ENCODE measurements at places on chromosomes 1 and 21.
A peak's percentile ranks its signal among the peaks of the same experiment; 100 is the strongest.

- DNase-seq, result no peak
These were observed 52.1 kb downstream of the SYDE2 start for GRCh38 chr1:85148524-85149250.

DNA sequence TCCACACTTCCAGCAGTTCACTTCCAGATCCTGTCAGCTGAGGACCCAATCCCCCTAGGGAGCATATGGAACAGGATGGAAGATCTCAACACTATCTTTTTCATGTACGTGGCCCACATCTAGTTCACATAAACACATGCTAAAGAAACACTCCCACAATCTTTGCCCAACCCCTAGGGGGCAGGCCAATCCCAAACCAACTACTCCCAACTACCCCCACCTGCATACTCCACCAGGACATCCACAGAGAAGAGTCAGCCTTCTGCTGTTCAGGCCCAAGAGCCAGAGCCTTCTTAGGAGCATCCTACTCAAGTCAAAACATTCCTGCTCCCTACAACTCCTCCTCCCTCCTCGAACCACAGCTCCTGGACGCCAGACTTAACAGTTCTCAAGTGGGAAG, 5.6 kb upstream of the SLC5A9 start:
- DNase-seq, result no peak

DNA sequence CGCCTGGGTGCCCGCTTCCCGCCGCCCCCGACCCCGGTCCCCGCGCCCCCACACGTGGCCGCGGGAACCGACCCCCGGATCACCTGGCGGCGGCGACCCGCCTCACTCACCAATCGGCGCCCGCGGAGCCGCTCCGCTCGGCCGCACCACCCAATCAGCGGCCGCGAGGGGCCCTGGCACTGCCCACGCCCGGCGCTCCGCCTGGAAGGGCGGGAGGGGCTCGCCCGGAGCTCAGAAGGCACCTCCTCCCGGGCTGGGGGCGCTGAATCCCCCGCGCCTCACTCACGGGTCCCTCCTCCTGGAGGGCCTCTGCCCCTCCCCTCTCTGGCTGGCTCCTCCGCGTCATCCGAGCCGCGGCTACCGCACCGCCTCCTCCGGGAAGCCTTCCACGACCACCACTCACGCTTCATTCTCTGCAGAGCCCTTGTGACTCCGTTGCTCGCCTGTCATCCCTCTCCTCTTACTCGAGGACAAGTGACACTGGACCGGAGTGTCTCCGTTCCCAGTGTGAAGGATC, 374 bp downstream of the SH2D5 start:
- no peak for DNase-seq

GRCh38 chr1:10761503-10762152, 34.8 kb downstream of the CASZ1 start:
- DNase-seq, result no peak

DNA sequence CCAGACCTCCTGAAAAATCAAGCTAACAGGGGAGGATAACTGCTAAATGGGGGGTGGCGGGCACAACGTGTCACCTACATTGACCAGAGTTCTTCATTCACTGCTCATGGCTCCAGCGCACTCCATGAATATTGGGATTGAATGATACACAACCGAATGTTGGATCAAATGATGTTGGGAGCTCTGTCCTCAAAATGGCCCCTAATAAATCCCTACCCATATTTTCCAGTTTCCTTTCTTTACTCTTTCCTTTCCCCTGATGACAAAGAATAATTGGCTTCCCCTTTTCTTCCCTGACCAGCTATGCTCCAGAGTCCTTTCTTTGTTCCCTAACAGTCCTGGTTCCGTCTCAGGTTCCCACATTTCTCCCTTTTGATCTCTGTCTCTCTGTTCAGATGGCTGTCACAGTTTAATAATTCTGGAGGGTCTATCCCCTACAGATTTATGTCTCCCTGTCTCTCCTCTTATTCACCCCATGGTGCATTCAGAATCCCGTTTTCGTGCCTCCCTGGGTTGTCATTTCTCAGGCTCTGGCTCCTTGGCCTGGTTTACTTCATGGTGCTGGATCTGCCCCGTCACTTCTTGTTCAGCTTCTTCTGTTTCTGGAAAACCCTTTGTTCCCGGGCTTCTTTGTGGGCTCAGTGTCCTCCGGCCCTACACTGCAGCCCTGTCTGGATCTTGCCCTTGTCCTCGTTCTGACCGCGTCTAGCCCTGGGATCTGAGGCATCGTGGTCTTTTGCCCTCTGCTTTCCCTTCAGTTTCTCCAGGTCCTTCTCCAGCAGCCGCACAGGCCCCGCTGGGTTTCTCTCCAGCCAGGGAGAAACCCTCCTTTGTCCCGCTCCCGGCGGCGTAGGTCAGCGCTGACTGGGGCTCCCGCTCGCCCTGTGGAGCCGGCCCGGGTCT, 78.3 kb downstream of the NDUFS5 start:
- DNase-seq, result no peak

GRCh38 chr1:11735531-11735853, 444 bp upstream of the AGTRAP start:
- no peak for DNase-seq

DNA sequence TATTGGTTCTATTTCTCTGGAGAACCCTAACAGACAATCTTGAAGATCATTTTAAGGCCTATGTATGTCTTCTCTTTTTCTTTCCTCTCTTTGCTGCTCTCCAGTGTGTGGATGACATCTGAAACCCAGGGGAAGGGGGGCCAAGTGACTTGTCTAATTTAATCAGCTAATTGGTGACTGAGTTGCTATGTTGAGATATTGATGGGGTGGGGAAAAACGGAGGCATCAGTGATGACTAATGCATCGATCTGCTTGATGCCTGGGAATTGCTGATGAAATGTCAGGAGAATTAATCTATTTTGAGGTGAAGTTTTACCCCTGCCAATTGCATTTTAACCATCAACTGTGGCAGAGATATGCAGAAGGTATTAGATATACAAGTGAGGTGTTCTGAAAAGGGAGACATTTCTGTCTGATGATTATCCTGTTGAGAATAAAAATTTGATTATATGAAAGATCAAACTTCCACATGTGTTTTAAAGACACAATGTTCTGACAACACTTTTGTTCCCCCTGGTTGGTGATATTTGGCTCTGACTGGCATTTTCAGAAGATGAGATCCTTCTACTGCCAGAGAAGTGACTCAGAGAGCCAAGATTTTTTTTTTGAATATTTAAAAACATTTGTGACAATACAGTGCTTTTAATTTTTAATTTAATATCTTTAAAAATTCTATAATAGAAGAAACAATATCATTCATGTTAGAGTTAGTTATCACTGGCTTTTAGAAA, 18.7 kb upstream of the PTGFR start:
- no peak for DNase-seq

- peak; percentile 24 for DNase-seq
These were observed 9.8 kb downstream of the THAP3 start for GRCh38 chr1:6634371-6635052.

DNA sequence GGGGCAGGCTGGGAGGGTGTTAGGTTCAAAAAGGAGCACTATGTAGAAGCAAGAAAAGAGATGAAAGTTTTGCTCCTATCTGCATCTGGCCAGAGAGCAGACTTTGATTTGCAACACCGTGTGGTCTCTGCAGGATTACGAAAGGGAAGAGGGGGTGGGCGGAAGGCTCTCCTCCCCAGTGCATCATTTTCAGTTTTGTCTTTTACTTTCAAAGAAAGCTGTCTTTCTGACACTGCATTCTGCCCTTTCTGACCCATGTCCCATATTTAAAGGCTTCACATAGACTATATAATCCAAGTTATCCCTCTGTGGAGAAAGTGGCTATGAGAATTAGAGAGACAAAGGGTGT, 126.5 kb downstream of the RHOU start:
- no peak for DNase-seq

DNA sequence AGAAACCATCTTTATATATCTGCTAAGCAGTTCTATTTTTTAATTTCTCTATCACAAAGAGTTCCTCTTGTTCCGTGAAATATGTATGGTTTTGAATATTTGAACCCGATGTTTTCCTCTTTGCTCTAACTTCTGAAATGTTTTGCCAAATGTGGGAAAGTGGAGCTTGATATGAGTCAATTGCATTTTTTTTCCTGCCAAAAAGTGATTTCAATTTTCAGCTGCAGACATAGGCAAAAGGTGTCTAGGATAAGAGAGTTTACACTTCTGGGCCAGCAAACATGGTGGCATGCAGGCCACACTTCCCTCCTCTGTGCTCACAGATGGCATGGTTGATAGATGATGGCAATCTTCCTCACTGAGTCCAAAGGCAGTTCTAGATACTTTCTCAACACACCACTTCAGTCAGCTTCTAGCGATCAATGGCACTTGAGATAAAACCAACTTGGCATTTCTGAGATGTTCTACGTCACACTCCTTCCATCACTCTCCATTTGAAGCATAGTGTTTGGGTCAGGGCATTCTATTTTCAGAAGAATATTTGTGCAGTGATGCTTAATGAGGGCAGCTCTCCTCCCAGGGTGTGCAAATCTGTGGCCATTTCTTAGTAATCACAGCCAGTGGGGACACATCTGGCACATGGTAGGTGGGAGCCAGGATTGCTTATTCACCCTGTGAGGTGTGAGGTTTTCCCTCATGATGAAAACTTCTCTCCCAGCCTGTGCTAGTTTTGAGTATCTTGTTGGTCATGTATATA, 54.4 kb upstream of the SCAF4 start:
- DNase-seq, result no peak

DNA sequence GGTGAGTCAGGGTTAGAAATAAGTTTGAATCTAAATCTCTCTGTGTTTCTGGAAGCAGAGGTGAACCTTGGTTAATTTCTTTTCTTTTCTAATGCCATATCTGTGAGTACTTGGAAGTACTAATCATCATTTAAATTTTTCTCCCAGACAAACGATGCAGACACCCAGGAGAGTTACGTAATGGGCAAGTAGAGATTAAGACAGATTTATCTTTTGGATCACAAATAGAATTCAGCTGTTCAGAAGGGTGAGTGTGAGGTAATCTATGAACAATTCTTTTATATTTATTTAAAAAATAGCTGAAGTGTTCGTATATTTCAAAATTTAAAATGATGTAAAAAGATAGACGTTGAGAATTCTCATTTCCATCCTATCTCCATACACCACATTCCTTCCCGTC, 11.2 kb downstream of the C4BPA start:
- DNase-seq, result no peak

- no peak for DNase-seq
These were observed 15.3 kb downstream of the NOC2L start for GRCh38 chr1:943545-944340.

DNA sequence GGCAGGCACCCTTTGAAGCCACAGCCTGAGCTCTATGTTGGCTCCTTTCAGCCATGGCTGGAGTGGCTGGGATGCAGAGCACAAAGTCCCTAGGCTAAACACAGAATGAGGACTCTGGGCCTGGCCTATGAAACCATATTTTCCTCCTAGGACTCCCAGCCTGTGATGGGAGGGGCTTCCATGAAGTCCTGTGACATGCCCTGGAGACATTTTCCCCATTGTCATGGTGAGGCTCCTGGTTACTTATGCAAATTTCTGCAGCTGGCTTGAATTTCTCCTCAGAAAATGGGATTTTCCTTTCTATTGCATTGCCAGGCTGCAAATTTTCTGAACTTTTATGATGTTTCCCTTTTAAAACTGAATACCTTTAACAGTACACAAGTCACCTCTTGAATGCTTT, 61.3 kb downstream of the VCAM1 start:
- no peak for DNase-seq

DNA sequence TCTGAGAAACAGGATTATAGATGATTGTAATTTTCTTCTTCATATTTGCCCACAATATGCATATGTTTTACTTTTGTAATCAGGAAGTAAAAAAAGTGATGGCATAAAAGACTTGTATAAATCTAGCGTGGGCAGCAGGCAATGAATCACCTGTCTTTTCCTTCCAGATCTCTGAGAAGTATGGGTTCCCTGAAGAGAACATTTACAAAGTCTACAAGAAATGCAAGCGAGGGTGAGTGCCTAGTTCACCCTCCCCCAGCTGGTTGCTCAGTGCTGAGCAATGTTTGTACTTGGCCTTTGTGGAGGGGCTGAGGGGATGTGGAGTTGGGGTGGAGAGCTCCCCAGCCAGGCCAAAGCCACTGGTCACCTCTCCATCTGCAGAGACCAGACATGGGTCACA, 30.7 kb downstream of the GRHL3 start:
- DNase-seq, result no peak
